Stimulated activated CD4-positive, alpha-beta T cell treated with anti-CD3 and anti-CD28 coated beads, Interleukin-15, amount 100 ng/mL, for 48 hours (primary cell): ENCODE measurements at places on chromosomes 4 and X.

GRCh38 chr4:140152013-140152703 lies 1.8 kb downstream of the MAML3 start:
- peak; percentile 60 for DNase-seq

GRCh38 chrX:93422693-93423092 lies 250.7 kb downstream of the NAP1L3 start:
- no peak for DNase-seq

DNA sequence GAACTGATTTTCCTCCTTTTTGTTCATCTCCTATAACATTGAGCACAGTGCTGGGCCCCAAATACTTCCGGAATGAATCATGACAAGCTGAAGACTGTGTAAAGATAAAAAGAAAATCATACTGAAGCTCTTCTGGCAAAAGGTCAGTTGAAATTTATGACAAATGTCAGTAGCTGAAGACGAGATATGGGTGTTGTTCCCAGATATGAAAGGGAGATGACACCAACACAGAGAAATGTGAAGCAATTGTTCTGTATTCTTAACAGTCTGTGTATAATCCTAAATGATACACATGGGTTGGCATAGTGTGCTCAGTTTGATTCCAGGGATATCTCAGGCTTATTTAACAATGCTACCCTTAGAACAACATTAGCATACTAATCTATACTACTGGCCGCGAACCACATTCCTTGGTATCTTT lies 170.5 kb upstream of the PITX2 start:
- no peak for DNase-seq

DNA sequence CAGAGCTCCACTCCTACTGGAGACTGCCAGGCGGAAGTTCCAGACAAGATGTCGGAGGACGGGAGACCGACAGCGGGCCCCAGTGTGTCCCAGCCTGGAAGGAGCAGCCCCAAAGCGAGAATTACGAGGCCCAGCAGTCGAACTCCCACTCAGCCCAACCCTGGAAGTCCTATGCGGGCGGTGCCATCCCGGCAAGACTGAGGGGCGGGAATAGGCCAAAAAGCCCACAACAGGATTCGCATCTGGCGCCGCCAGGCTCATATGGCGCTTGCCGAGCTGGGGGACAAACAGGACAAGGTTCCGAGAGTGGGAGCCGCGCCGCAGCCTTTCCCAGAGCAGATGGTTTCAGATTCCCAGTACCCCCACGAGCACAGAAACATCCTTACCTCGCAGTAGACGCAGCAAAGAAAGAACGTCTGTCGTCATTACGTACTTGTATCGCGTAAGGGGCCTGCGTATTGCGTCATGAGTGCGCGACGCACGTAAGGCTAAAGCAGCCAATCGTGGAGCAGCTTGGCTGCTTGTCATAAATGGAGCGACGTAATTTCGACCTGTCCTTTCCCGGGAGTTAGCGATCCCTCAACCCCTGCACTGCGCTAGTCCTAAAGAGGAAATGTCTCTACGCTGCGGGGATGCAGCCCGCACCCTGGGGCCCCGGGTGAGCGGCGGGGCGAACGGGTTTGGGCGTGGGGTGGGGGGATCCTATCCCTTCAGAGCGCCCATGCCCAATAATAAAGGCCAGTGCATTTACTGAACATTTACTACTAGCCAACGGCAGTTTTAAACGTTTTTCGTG lies at the start of the genes LIAS and RPL9:
LIAS (plus strand) TSS at position 552 of the 796 bp plus-strand sequence; CDS start at position 614, 62 bp downstream.
RPL9 (minus strand) TSS at position 418 of the 796 bp plus-strand sequence. CDS start 483 bp downstream, outside the sequence.
- DNase-seq: peak; percentile 90

DNA sequence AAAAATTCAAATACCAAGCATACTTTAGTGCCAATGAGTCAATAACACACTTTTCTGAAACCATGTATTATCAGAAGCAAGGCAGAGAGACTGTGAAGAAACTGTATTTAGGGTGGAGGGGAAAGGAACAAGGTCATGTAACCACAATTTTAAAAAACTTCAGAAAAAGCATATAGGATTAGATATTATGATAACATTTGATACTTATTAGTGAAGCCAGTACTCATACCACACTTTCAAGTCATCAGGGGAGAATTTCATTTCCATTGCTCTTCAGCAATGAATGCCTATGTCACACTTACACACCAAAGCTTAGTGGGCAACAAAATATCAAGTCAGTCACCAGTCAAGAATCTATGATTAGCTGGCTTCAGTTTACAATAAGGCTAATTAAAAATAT lies 602.2 kb downstream of the IL15 start:
- no peak for DNase-seq

- DNase-seq: no peak
Measured at GRCh38 chr4:8112036-8112576, 46.5 kb downstream of the ABLIM2 start.

GRCh38 chrX:136714626-136715599 lies 65.8 kb downstream of the ARHGEF6 start:
- DNase-seq: no peak
